ENCODE measurements at places on chromosomes 13 and 19. TPM values are rescaled to one million over a fixed set of nuclear protein-coding genes. Genes with fewer than 3 reads are reported as not detected.

DNA sequence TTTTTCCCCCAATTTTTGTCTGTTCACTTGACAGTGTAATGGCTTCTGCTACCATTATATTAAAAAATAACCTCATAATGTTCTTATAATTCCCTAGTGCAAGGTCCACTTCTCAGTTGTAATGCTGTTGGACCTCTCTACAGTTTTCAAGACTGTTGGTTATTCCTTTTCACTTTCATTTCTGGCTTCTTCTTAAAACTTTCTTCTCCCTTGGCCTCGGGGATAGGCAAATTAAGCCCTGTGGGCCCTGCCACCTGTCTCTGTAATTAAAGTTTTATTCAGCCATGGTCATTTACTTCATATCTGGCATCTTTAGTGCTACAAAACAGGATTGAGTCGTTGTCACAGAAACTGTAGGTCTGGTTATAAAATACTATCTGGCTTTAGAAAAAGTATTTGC is 313.5 kb downstream of the KLF12 start:
- DNase-seq: no peak

- no peak for DNase-seq
These were observed 44.9 kb downstream of the TEX29 start for GRCh38 chr13:111365149-111366005.

GRCh38 chr13:86377451-86377850 is 578.2 kb upstream of the SLITRK6 start:
- DNase-seq: no peak

Gene NLRP5
- polyA plus RNA-seq: not detected

Data from AG04450 (cell line).